CD4-positive, alpha-beta memory T cell (primary cell): ENCODE measurements at places on chromosomes 7 and 10. TPM values are rescaled to one million over a fixed set of nuclear protein-coding genes. Genes with fewer than 3 reads are reported as not detected.

- DNase-seq, result no peak
Observed at GRCh38 chr7:39888171-39888853, 61.7 kb upstream of the CDK13 start.

CASP2 gene
- 29.2 TPM for polyA plus RNA-seq

DNA sequence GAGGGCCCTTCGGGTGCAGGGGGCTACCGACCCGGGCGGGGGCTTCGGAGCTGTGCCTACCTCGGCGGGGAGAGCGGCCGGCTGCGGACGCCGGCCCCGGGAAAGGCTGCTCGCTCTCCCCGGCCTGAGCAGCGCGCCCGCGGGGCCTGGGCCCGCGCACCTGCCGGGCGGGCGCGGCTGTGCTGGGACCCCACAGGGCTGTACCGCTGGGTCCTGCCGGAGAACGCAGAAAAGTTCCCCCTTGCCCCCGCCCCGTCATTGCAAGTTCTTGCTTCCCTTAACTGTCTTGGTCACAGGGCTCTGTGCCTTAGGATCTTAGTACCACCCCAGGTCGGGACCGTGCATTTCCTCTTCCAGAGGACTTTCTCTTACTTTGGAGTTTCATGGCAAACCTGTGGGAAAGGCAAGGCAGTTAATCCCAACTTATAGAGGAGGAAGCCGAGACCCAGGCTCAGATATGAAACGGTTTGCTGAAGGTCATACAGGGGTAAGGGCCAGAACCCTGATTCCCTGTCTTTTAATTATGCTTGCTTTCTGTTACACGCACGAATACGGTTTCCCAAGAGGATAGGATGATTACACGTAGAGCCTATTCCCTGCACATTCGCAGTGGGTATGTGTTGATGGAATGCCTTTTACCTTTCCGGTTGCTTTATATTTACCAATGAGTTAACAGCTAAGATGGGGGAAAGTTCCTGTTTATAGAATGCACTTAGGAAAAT, 652 bp downstream of the PCGF5 start:
- no peak for DNase-seq

- DNase-seq, result no peak
Observed at GRCh38 chr7:36110584-36110983, 42.5 kb upstream of the EEPD1 start.

- DNase-seq, result no peak
Observed at GRCh38 chr7:77674878-77675277, 21.4 kb upstream of the RSBN1L start.

DNA sequence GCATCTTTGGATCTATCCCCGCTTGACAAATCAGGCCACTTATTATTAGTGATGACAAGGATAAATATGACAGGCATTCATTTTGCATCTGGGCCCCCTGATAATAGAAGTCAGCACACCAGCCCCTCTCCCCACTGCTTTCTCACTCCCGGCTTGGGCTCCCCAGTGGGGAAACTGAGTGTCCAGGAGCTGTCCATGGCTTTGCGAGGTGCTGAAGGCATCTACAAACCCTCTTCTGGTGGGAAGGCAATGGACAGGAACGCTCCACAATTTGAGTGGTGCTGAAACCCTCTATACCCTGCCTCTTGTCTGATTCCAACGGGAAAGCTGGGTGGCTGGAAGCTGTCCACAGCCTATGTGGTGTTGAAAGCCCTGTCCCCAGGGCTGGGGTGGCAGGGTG, 61.7 kb upstream of the PCBD1 start:
- DNase-seq, result no peak

TMEM225B gene
- 0.98 TPM for polyA plus RNA-seq

- DNase-seq, result no peak
Observed at GRCh38 chr10:48468130-48468790, 136.6 kb downstream of the ARHGAP22 start.

TAS2R39 gene
- not detected for polyA plus RNA-seq

BMPR1A gene
- polyA plus RNA-seq, result 5.2 TPM

GRCh38 chr10:104327745-104328645, 10.3 kb downstream of the ITPRIP start:
- peak; percentile 49 for DNase-seq

GRCh38 chr10:7117806-7118674, 292.8 kb downstream of the SFMBT2 start:
- DNase-seq, result no peak

ADCY1 gene
- 0.02 TPM for polyA plus RNA-seq

DNA sequence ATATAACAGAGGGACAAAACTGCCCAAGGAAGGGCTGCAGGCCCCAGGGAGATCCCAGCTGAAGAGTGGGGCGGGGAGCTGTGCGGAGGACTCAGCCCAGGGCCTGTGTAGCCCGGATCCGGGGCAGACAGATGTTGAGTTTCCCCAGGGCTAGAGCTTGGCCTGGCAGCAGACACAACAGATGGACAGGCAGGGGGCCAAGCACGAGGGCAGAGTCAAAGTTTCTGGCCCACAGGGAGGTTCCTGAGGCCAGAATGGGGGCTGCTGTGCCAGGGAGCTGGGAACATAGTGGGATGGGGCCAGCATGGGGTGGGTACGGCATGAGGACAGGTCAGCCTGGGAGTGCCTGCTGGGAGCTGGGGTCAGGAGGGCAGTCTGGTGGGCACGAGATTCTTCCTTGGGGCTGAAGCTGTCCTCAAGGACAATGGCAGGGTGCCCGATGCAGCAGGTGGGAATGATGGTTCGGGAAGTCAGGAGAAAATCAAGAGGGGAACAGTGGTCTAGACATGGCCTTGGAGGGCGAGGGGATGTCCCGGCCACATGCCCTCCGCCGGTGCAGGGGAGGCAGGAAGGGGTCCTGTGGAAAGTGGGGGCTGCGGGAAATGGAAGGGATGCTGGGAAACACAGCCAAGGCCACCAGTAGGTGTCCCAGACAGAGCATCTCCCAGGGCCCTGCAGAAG, 519.1 kb upstream of the FOXK1 start:
- no peak for DNase-seq

DNA sequence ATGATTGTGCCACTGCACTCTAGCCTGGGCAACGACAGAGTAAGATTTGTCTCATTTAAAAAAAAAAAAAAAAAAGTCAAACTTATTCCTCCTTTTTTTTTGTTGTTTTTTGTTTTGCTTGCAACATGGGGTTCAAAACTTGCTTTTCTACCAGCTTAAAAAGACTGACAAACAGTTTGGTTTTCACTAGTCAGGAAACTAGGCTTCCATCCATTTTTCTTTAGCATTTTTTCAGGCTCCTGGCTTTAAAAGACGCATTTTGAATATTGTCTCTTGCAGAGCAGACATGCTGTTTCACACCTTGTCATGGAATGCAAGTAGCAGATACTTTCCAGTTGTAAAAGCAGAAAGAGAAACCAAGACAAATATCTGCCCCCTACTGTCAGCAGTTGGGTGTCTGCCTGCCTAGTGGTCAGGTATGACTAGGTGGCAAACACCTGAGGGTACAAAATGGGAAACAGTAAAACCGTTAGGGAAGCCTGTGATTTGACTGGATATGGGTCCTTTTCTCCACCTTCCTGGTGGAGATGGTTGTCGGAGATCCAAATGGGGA, 139.9 kb downstream of the CCDC71L start:
- no peak for DNase-seq

BAMBI gene
- not detected for polyA plus RNA-seq

- no peak for DNase-seq
Observed at GRCh38 chr7:600149-601035, 80.7 kb upstream of the PDGFA start.

CRTAC1 gene
- polyA plus RNA-seq, result not detected

- no peak for DNase-seq
Observed at GRCh38 chr7:151736403-151736909, 140.5 kb downstream of the PRKAG2 start.

DNA sequence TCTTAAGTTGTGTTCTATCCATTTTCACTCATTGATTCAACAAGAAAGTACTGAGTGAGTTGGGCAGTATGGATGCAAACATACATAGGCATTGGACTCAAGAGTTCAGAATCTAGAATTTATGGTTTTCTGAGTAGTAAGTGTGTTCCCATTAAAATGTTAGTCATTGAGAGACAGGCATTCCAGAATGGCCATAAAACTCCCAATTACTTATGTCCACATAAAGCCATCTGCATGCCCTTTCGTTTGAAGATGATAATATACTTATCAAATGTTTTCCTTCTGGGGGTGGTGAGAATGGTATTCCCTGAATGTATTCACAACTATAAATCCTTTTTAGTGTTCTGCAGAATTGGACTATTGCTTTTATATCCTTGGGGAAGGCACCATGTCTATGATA, 131.6 kb downstream of the CD36 start:
- DNase-seq, result no peak

GRCh38 chr10:7567911-7568620, 98.7 kb downstream of the ITIH5 start:
- DNase-seq, result no peak

DNA sequence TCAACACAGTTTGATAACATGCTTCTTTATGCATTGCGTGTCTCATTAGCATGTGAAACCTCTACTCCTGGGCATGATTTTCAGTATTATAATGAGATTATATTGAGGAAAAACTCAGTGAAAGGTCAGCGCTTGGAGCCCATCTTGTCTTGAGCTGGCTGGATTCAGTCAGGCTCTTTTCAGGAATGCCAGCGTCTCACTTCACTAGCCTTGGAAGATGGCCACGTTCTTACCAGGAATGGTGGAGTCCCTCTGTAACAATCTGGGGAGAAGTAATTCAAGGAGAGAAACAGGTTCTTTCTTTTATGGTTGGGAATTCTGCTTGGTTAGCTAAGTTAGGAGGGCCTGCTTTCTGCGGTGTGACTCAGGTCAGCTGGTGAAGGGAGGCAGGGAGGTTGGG, 241.0 kb downstream of the GALNT17 start:
- DNase-seq, result no peak

GRCh38 chr7:134730411-134730829, 49.0 kb upstream of the CALD1 start:
- DNase-seq, result no peak

- DNase-seq, result no peak
Observed at GRCh38 chr7:79619216-79619615, 165.7 kb upstream of the MAGI2 start.

- no peak for DNase-seq
Observed at GRCh38 chr7:5213286-5213645, 23.2 kb downstream of the WIPI2 start.

- DNase-seq, result no peak
Observed at GRCh38 chr7:1170741-1171501, 10.9 kb upstream of the ZFAND2A start.
